ENCODE measurements at places on chromosomes 2 and 18. TPM values are rescaled to one million over a fixed set of nuclear protein-coding genes. Genes with fewer than 3 reads are reported as not detected.

GRCh38 chr2:49754381-49754780 is 600.1 kb upstream of the FSHR start:
- no peak for DNase-seq
- H3K27me3 ChIP-seq: no peaks in the 10 kb centered on the region
- H3K4me3 ChIP-seq: no peak overlapping the region
- H3K27ac ChIP-seq: no peak overlapping the region

GRCh38 chr2:127146820-127147502 is 40.0 kb upstream of the BIN1 start:
- no peaks in the 10 kb centered on the region for H3K4me1 ChIP-seq
- no peaks in the 10 kb centered on the region for H3K36me3 ChIP-seq
- no peak overlapping the region for H3K27ac ChIP-seq
- no peaks in the 10 kb centered on the region for H3K27me3 ChIP-seq

DNA sequence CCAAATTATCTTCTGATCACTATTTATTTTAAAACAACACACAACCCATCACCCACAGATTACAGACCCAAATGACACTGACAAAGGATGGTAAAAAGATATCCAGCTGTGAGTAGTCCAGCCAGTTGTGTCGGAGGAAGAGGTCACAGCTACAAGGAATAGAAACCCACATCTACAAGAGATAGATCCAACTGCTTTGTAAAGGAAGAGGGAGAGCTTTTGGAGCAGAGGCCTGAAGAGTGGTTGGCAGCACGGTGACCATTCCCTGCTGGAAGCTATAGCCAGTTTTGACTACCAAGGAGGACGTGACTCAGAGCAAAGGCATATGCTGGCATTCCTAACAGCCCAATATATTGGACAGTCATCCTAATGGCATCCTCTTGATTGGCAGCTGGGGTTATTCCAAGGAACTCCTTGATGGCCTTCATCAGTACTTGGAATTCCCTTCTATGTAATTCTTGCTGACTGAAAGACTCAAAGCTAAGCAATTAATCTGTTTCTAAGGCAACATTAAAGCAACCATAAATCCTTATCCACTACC is 17.1 kb downstream of the SLC8A1 start:
- no peak overlapping the region for H3K4me3 ChIP-seq
- no peak overlapping the region for H3K27ac ChIP-seq
- no peaks in the 10 kb centered on the region for H3K4me1 ChIP-seq
- DNase-seq: no peak

The MAL gene
- 22.3 TPM for total RNA-seq

The MBP gene
- total RNA-seq: 36.6 TPM

The CXCR1 gene
- total RNA-seq: not detected
